ENCODE measurements at places on chromosomes 2 and 18. TPM values are rescaled to one million over a fixed set of nuclear protein-coding genes. Genes with fewer than 3 reads are reported as not detected.

Gene ITGB6
- total RNA-seq: not detected

Gene ERLEC1
- 64.5 TPM for total RNA-seq

Gene CHRNA1
- not detected for total RNA-seq

Gene VPS4B
- total RNA-seq: 77.9 TPM

Gene VAMP5
- total RNA-seq: 33.8 TPM

Gene FSHR
- not detected for total RNA-seq

Gene IFIH1
- total RNA-seq: 7.7 TPM

Gene ARHGAP28
- total RNA-seq: 221 TPM

Gene GAL3ST2
- 0.25 TPM for total RNA-seq

Gene ALKAL2
- 1.3 TPM for total RNA-seq

Gene INHBB
- not detected for total RNA-seq

Gene ASXL3
- not detected for total RNA-seq

All from fibroblast of the aortic adventitia (primary cell).